Fibroblast of lung (primary cell): ENCODE measurements at places on chromosomes 4 and X. TPM values are rescaled to one million over a fixed set of nuclear protein-coding genes. Genes with fewer than 3 reads are reported as not detected.

- no peak overlapping the region for H3K27ac ChIP-seq
- no peaks in the 10 kb centered on the region for H3K27me3 ChIP-seq
- no peaks in the 10 kb centered on the region for H3K36me3 ChIP-seq
- H3K4me1 ChIP-seq: no peaks in the 10 kb centered on the region
Observed at GRCh38 chr4:28269426-28269825, 1408.8 kb downstream of the STIM2 start.

- no peaks in the 10 kb centered on the region for H3K27me3 ChIP-seq
- DNase-seq: peak; percentile 6
- no peak overlapping the region for H3K27ac ChIP-seq
- H3K36me3 ChIP-seq: no peaks in the 10 kb centered on the region
- no peak overlapping the region for H3K4me3 ChIP-seq
Observed at GRCh38 chr4:26726655-26727387, 133.8 kb upstream of the STIM2 start.

- no peak for DNase-seq
- peaks cover 16% of the 10 kb centered on the region for H3K4me1 ChIP-seq
- peak overlapping the region; percentile 60 for H3K27ac ChIP-seq
- no peaks in the 10 kb centered on the region for H3K27me3 ChIP-seq
- no peak overlapping the region for H3K4me3 ChIP-seq
Observed at GRCh38 chr4:53907772-53908171, 156.6 kb downstream of the CHIC2 start.

The PAQR3 gene
- 10.8 and 15.5 TPM in 2 replicates for total RNA-seq

GRCh38 chr4:38523524-38524448 lies 140.2 kb upstream of the KLF3 start:
- no peak overlapping the region for H3K4me3 ChIP-seq
- peak; percentile 3 for DNase-seq
- H3K4me1 ChIP-seq: no peaks in the 10 kb centered on the region
- no peaks in the 10 kb centered on the region for H3K27me3 ChIP-seq
- H3K27ac ChIP-seq: no peak overlapping the region

DNA sequence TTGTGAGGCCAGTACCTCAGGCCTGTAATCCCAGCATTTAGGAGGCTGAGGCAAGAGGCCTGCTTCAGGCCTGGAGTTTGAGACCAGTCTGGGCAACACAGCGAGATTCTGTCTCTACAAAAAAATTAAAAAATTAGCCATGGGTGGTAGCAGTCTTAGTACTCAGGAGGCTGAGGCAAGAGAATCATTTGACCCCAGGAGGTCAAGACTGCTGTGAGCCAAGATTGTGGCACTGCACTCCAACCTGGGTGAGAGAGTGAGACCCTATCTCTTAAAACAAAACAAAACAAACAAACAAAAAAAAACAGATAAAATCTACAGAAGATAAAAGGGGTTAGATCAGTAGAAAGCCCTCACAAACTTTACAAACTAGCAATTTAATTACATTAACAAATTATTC lies 80.7 kb downstream of the MAB21L2 start:
- no peaks in the 10 kb centered on the region for H3K36me3 ChIP-seq
- H3K4me1 ChIP-seq: no peaks in the 10 kb centered on the region
- DNase-seq: no peak
- no peak overlapping the region for H3K27ac ChIP-seq
- H3K27me3 ChIP-seq: no peaks in the 10 kb centered on the region

- H3K4me1 ChIP-seq: no peaks in the 10 kb centered on the region
- no peaks in the 10 kb centered on the region for H3K27me3 ChIP-seq
- no peaks in the 10 kb centered on the region for H3K36me3 ChIP-seq
- H3K27ac ChIP-seq: no peak overlapping the region
Observed at GRCh38 chr4:56289934-56290333, 97.4 kb downstream of the AASDH start.

DNA sequence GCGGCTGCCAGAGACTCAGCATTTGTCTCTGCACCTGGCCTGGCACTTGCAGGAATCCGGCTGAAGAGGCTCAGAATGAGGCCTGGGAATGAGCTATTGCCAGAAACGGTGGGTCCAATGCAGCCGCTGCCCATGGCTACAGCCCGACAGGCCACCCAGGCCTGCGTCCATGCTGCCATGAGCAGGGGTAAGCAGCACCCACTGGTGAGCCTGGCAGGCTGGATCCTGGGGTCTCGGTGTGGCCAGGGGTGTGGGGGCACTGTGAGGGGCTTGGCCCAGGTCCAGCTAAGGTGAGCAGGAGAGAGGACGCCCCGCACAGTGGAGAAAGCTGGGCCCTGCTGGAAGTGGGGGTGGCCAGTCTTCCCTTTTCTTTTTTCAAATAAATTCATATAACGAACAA lies 60.3 kb upstream of the MXD4 start:
- no peak overlapping the region for H3K4me3 ChIP-seq
- H3K4me1 ChIP-seq: peaks cover 2% of the 10 kb centered on the region
- no peaks in the 10 kb centered on the region for H3K36me3 ChIP-seq
- DNase-seq: no peak
- no peak overlapping the region for H3K27ac ChIP-seq
- H3K27me3 ChIP-seq: no peaks in the 10 kb centered on the region

The GYPE gene
- total RNA-seq: 1.2 and 1.3 TPM in 2 replicates

The USP11 gene
- 37.0 and 47.9 TPM in 2 replicates for total RNA-seq

- no peaks in the 10 kb centered on the region for H3K27me3 ChIP-seq
- DNase-seq: no peak
Observed at GRCh38 chr4:153517159-153517558, 51.0 kb downstream of the TMEM131L start.

GRCh38 chrX:13607996-13608365 lies 38.6 kb downstream of the EGFL6 start:
- H3K27me3 ChIP-seq: no peaks in the 10 kb centered on the region
- H3K4me1 ChIP-seq: no peaks in the 10 kb centered on the region
- no peak overlapping the region for H3K4me3 ChIP-seq
- H3K27ac ChIP-seq: no peak overlapping the region

DNA sequence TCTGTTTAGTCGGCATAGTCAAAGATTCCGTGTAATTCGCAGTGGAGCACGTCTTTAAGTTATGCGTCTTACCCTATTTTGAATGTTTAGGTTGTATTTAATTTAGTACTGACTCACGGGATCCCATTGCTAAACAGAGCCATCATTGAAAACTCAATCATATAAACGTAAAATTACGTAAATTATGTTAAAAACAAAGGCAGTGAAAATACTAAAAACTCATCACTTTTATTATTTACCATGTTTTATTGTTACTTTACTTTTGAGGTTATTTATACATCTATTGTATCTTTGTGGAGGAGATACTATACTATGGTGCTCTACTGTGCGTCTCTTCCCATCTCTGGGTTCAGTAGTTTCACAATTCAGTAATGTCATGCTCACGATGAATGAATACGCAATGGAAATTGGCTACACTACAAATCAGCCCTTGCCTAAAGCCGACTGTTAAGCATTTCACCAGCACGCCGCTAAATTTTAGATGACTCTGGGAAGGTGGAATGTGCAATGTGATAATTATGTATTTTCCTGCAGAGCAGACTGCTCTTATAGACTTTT lies 944 bp downstream of the FUNDC2 start:
- H3K4me1 ChIP-seq: no peaks in the 10 kb centered on the region
- H3K27ac ChIP-seq: peak overlapping the region; percentile 83
- DNase-seq: peak; percentile 77
- H3K4me3 ChIP-seq: peak overlapping the region; percentile 35
- H3K27me3 ChIP-seq: no peaks in the 10 kb centered on the region

- DNase-seq: no peak
- H3K36me3 ChIP-seq: no peaks in the 10 kb centered on the region
- peaks cover 3% of the 10 kb centered on the region for H3K27me3 ChIP-seq
- H3K4me1 ChIP-seq: no peaks in the 10 kb centered on the region
- H3K4me3 ChIP-seq: no peak overlapping the region
- H3K27ac ChIP-seq: no peak overlapping the region
Observed at GRCh38 chrX:107764845-107765608, 10.6 kb downstream of the TSC22D3 start.

GRCh38 chr4:102610007-102610406 lies 108.8 kb downstream of the NFKB1 start:
- H3K27me3 ChIP-seq: no peaks in the 10 kb centered on the region
- no peak overlapping the region for H3K4me3 ChIP-seq
- H3K27ac ChIP-seq: no peak overlapping the region
- peaks cover 14% of the 10 kb centered on the region for H3K36me3 ChIP-seq
- peak; percentile 39 for DNase-seq
- no peaks in the 10 kb centered on the region for H3K4me1 ChIP-seq

- H3K27ac ChIP-seq: peak overlapping the region; percentile 13
- peak; percentile 92 for DNase-seq
- H3K27me3 ChIP-seq: no peaks in the 10 kb centered on the region
- no peak overlapping the region for H3K4me3 ChIP-seq
Observed at GRCh38 chr4:146333187-146333894, 119.0 kb downstream of the REELD1 start.
